ENCODE measurements at places on chromosomes 2 and 18.

DNA sequence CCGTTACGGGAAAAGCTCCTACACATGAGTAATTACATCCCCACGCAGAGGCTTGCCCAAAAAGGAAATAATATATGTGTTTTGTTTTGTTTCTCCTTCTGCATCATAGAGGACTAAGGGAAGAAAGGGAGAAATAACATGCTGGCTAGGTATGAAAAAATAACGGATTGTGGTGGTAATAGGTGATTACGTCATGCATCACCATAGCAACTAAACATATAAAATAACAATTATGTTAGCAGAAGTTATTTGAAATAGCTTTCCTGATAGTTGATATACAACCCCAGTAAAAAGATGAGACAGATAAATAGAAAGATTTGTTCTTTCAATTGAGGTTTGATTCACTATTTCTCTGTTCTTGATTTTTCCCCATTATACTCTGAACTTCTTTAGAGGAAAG, 518.0 kb downstream of the ZNF516 start:
- DNase-seq: no peak

DNA sequence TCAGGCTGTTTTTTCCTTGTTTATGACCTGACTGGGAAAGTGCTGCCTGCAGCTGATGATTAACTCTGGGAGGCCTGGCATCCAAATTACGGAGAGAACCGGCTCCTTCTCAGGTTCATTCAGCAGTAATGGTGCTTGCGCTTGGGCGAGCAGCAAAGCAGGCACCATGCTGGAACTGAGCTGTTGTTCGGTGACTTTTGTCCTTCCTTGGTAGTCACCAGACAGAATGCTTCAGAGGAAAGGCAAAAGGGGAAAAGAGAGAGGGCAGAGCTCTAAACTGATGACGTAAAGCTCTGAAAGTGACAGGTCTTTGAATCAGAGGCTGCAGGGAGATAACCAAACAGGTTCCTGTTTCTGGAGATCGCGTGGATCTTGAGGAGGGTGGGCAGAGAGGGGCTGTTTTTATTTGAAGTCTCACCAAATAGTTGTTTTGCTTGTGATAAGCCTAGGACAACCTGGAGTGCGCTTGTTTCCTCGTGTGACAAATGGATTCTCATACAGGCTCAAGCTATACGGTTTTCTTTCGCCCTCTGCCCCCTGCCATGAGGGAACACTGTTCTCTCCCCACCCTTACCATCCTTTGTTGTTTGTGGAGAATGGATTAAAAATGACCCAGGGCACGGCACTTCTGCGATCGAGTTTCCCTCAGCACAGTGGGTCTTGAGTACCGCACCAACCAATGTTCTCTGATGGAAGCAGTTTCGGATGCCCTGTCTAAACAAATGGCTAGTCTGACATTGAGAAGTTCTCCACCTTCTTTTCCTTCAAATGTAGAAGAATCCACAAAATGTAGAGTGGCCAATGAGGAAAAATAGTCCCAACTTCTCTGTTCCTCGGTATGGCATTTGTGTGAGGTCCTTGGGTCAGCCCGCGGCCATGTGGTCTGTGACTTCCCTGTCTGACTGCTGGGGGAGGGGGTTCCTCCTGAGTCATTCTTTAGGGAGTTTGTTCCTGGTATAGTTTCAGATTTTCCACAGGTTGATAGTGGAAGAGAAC, 1.3 kb downstream of the RASGRP3 start:
- no peak for DNase-seq

- peak; percentile 53 for DNase-seq
Measured at GRCh38 chr2:38508311-38509039, 94.3 kb downstream of the HNRNPLL start.

DNA sequence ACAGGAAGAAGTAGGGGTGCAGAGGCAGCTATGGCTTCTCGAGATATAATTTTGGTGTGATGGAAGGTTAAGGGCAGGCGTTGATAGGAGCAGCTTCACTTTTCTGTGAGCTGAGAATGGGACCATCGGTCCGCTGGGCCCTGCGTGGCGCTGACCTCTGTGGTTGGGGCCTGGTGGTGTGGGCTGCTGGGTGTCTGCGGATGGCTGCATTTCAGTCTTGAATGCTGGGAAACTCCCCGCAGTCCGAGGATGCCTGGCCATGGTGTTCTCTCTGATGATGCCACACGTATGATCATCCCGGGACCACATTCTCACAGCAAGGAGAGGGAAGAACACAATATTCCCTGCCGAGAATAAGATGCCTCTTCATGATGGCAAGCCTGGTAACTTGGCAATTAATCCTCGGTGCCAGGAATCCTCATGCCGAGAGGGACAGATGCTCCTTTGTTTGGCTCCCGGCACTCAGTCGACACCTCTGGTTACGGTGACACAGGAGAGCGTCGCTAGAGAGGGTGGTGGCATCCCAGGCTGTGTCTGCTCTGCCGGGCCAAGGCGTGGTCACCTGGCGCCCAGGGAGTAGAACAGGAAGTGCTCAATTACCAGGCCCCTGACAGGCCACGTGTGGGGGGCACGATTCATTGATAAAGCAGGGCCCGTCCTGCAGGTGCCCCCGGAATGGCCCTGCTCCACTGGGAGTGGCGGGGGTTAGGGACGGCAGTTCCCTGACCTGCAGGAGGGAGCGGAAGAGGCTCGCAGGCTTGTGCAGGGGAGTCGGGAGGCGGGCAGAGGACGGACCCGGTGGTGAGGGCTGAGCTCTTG, 119.4 kb upstream of the CTDP1 start:
- no peak for DNase-seq

DNA sequence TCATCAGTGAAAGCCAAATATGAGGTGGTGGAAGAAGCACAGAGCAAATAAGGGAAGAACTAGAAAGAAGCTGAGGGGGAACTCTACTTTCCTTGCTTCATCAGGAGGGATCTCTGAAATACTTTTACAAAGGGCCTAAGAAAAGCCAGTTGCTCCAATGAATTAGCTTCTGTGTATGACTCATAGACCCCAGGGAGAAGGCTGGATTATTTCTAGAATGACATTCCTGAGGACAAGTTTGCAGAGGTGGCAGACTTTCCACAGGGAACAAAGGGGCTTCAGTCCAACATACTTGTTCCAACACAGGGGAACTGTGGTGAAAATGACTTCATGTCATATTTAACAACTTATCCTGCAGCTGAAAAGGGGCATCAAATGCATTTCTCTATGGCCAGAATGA, 29.0 kb downstream of the DOK1 start:
- no peak for DNase-seq

- peak; percentile 55 for DNase-seq
Measured at GRCh38 chr2:120066800-120067547, 54.1 kb downstream of the EPB41L5 start.

- no peak for DNase-seq
Measured at GRCh38 chr2:8643996-8644356, 37.9 kb upstream of the ID2 start.

- no peak for DNase-seq
Measured at GRCh38 chr2:100113990-100114433, 28.4 kb downstream of the AFF3 start.

DNA sequence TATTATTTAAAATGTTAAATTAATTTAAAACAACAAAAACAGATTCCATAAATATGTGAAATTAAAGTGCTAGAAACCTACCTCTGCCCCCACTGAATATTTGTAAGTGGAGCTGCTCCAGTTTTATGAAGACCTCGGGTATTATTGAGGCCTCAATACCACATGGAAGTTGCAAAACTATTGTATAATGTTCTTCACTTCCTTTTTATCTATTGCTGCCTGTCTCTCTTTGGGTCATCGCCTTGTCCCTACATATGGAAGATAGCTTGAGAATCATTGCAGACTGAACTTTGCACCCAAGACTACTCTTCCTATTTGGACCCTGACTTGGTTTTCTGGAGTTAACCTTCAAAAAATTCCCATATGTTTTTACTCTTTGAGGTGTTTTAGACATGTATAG, 212.1 kb upstream of the NETO1 start:
- DNase-seq: no peak

GRCh38 chr2:10556271-10557140, 108.4 kb upstream of the ODC1 start:
- no peak for DNase-seq

DNA sequence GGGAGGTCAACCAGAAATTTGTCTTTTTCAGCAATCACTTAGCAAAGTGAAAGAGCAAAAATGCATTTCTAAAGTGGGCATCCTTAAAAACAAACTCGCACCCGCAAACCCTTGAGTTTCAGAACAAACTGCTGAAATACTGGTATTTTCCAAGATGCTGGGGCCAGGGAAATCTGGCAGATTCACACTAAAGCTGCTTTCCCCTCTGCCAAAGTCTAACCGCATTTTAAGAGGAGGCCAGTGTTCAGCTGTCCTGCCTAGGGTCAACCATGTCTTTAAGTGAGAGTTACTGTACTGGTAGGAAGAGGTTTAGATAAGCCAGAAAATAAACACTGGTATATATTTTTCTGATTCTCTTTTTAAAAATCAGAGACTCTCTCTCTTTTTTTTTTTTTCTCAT, 55.9 kb downstream of the ACVR1 start:
- no peak for DNase-seq

DNA sequence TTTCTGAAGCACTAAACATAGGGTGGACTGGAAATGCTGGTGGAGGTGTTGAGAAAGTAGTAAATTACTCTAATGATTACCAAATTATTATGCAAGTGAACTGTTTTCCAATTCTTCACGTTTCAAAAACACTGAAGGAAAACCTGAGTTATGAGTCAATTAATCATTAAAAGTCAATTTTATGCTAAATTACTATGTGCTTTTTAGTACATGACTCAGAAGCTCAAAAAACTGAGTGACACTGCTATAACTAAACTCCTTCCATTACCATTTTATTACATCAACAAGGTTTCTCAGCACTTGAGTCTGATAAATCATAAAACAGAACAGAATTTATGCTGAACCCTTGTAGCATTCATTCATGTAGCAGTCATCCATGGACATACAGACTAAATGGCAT, 20.4 kb downstream of the CHMP3 start:
- DNase-seq: no peak

GRCh38 chr18:60120231-60120750, 220.5 kb downstream of the PMAIP1 start:
- no peak for DNase-seq

- no peak for DNase-seq
Measured at GRCh38 chr2:221972813-221973478, 325.9 kb downstream of the PAX3 start.

DNA sequence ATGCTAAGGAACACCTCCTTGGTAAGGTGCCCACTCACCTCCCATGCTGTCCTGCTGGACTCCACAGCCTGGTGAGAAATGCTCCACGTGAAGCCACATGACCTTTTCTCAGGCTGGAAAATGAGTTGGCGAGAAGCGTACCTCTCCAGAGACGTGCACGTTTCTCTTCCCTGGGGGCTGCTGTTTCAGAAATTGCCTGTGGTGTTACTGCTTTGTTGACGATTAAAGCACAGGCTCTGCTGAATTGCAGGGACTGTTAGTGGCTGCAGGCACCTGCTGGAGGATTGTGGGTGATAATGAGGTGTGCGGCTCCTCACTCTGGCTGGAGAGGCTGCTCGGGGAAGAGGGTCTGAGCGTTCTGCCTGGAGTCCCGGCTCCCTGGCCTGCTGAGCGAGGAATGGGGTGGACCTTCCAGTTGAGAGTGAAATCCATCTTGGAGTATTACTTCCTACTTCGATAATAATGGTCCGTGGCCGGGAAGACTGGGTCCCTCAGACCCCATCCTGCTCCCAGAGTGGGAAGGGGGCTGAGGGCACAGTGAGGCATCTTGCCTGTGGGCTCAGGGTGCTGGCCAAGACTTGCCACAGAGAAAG, 199.3 kb upstream of the HDAC4 start:
- DNase-seq: no peak

DNA sequence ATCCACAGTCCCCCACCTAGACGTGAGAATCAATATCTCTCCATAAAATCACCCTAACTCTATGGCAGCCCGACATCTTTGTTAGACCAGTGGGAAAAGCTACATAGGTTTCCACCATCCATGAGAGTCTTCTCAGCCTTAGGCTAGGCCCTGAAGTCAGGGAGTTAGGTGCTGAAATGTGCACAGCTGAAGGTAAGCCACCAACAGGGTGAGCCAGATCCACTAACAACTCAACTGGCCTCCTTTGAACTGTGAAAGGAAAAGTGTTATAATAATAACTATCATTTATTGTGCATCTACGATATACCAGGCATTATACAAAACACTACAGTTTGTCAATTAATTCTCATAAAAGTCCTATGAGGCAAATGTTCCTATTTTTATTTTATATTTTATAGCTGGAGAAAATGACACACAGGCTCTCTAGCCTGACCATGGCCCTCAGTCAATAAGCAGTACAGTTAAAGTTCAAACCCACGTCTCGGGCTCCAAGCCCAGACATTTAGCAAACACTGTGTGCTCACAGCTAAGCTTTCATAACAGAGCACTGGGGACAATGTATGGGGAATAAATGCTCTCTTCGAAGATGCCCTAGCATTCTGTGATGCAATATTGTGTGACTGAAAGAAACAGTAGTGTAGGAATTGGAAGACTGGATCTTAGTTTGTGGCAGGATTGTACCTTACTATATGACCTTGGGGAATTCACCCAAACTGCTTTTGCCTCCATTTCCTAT, 11.2 kb upstream of the CYP27C1 start:
- DNase-seq: no peak

- no peak for DNase-seq
Measured at GRCh38 chr2:171128461-171128860, 32.2 kb downstream of the TLK1 start.

GRCh38 chr2:212667751-212668316, 129.2 kb upstream of the ERBB4 start:
- no peak for DNase-seq

DNA sequence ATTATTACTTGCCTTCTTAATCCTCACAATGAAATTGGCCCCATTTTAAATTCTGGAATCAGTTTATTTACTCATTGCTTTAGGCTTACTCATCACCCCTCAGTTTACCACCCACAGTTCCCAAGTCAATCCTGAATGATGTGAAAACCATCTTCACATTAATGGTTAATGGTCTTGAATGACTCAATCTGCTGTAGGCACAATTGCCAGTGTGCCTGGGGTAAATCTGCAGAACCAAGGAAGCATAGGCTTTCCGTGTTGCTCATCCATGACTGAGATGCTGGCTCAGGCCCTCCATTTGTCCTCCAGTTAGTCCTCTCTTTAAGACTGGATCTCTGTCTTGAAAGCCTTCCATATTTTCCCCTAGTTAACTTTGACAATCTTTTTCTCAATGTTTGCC, 164.5 kb downstream of the PMAIP1 start:
- DNase-seq: no peak

DNA sequence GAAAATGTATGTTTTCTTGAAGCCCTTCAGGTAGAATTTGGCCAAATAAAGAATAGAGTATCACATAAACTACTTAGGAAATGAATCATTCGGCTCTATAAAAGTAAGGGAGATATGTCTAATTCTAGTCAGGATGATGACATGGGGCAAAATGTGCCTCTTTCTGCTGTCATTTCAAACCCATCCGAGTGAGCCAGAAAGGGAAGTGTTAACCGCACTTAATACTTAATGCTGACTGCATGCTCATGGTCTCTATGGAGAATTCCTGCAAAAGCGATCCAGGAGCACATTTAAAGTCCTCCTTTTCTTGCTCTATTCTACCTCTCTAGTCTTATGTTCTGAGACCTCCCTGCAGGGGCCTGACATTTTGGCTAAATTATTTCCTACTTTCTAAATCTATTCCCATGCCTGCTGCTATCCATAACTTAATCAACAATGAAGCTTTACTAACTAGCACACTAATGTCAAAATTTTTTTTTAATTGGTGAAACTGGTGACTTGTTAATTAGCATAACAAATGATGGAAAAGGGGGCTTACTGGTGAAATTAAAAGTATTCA, 127.4 kb downstream of the CDC42EP3 start:
- no peak for DNase-seq

GRCh38 chr18:59518705-59519104, 159.6 kb upstream of the LMAN1 start:
- no peak for DNase-seq
